ENCODE measurements at places on chromosomes 5 and 9.

DNA sequence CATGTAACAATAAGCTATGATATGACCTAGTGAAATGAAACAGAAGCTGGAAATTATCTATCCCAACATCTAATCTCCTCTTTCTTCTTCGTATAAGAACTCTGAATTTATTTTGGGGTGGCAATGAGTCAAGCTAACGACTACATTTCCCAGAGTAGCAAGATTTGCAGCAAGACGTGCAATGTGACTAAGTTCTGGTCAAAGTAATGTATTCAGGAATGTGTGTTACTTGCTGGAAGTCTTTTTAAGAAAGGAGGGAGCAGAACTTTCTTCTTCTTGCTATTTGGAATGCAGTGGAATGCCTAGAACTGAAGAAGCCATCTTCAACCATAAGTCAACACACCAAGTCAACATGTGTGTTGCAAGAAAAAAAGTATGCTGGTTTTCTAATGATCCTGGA is 406.6 kb upstream of the MEF2C start:
- DNase-seq, result no peak

DNA sequence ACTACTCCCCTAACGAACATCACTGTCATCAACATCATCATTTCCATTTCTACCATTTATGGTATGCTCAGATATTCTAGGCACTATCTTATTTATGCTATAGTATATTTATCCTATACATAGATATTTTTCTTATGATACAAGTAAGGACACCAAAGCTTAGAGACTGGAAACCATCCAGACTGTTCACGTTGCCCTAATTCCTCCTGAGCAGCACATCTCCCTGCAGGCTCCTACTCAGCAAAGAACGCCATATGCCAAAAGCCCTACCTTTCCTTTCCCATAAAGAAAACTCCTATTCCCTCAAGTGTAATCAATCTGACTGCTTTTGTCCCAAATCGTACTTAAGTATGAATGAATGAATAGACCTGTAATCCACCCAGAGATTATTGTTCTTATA is 247.0 kb downstream of the PRELID2 start:
- DNase-seq, result no peak

DNA sequence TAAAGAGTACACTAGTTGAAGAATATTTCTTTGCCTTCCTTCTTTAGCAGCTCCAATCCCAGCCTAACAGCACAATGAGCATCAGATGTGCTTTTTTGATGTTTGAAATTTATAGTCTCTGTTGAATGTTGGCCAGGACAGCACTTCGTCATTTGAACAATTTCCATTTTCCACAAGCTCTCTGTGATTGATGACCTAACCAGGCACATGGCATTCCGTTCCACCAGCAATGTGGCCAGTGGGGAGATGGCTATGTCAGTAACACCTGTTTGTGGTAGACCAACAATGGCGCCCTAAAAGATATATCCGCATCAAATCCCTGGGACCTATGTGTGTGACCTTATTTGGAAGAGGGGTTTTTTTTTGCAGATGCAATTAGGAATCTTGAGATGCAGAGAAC is 66.8 kb downstream of the PALM2AKAP2 start:
- DNase-seq, result no peak

GRCh38 chr5:123282444-123282843 is 140.8 kb downstream of the CEP120 start:
- DNase-seq, result no peak

DNA sequence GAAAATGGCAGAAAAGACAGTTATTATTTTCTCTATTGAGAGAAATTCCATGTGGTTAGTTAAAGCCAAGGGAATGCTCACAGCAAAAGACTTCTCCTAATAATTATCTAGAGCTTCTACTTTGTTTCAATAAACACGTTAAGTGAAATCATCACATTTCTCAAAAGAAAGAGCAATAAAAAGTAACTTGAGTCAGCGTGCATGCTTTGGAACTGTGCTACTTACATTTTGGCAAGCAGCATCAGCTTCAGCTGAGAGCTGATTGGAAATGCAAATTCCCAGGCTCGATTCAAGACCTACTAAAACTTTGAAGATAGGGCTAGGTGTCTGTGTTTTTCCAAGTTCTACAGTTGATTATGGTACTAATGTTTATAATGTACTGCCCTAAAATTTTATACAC is 132.1 kb downstream of the CDH18 start:
- no peak for DNase-seq

- DNase-seq, result no peak
These were observed at the start of gene IFNA17 for GRCh38 chr9:21228122-21228521. IFNA17 (minus strand) TSS chr9:21228222; CDS start chr9:21228173, 49 bp downstream.

GRCh38 chr5:102511666-102512065 is 12.9 kb upstream of the SLCO6A1 start:
- DNase-seq, result no peak

DNA sequence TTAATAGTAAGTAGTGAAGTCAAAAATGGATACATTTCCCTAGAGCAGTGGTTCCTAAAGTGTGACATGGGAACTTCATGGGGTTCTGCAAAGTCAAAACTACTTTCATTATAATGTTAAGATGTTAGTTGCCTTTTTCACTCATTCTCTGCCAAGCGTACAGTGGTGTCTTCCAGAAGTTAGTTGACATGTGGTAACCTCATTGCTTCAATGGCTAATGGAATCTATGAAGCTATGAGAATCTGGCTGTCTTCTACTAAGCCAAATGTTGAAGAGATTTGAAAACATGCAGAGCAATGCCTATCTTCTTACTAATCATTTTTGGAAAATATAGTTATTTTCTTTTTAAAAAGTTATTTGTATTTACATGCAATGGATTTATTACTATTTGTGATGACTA is 111.8 kb downstream of the SLC12A2 start:
- no peak for DNase-seq

- no peak for DNase-seq
These were observed 266.7 kb downstream of the NSG2 start for GRCh38 chr5:174312270-174312617.

GRCh38 chr5:23269981-23270380 is 237.4 kb upstream of the PRDM9 start:
- DNase-seq, result no peak

GRCh38 chr9:33438926-33439680 is 8.3 kb downstream of the AQP3 start:
- no peak for DNase-seq

DNA sequence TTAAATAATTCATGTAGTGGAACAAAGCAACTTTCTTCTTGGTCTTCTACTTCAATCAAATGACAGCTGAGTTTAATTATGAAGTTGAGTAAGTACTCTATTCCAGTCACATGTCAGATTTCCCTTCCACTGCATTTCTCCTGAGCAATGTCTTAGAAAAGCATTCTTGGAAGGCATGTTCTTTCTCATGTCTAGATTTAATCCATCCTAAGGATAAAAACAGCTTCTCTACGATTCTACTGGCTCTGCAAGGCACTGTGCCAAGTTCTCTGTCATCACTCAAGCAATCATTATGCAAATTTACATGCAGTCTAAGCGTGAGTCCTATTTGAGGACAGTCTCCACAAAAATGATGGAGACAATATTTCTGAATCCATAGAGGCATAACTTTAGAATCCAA is 142.4 kb downstream of the YIPF5 start:
- no peak for DNase-seq

- DNase-seq, result no peak
These were observed 261.0 kb downstream of the SEMA5A start for GRCh38 chr5:9284781-9285307.

GRCh38 chr9:121666294-121666693 is 14.9 kb downstream of the DAB2IP start:
- no peak for DNase-seq

DNA sequence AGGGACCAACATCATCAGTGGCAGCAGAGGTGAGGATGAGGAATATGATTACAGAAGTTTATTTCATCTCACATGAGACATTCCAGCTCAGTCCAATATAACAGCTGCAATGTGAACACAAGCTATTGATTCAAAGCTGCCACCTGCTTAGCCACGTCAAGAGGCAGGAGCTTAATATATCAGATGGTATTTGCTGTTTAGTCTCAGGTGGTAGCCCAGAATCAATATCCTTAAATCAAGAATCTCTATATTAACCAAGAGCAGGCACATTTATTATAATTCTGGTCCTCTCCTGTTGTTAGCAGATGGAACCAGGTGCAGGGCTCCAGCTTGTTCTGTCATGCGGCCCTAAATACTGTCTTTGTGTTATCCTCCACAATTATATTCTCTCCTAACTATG is 431.6 kb downstream of the ICE1 start:
- DNase-seq, result no peak

DNA sequence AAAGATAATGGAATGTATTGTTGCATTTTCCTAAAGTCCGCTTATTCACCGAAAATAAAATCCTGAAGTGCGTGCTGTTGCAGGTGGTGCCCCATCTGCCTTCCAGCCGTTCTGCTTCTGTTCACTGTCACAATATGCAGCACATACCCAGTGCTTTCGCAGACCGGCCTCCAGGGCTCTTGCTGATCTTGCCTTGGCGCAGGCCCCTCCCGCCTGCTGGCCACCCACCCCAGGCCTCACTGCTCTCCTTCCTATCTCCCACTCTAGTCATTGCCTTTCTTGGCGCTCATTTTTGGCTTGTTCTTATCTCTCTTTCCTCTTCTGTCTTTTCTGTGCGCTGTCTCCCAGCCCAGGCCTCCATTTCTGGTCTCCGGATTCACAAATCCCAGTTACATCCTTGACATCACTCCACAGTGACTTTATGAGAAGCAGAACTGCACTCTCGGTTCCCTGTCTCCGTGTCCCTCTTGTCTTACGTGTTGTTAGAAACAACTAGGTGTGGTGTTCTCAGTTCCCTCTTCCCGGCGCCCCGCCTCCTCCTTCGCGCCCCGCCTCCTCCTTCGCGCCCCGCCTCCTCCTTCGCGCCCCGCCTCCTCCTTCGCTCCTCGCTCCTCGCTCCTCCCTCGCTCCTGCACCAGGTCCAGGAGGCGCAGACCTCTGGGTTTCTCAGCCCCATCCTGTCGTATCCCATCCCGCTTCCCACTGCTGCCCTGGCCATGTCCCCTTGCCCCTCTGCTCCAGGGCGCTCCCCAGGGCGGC is 201.7 kb upstream of the OTULINL start:
- DNase-seq, result no peak

GRCh38 chr5:15808577-15808976 is 308.6 kb downstream of the FBXL7 start:
- no peak for DNase-seq

DNA sequence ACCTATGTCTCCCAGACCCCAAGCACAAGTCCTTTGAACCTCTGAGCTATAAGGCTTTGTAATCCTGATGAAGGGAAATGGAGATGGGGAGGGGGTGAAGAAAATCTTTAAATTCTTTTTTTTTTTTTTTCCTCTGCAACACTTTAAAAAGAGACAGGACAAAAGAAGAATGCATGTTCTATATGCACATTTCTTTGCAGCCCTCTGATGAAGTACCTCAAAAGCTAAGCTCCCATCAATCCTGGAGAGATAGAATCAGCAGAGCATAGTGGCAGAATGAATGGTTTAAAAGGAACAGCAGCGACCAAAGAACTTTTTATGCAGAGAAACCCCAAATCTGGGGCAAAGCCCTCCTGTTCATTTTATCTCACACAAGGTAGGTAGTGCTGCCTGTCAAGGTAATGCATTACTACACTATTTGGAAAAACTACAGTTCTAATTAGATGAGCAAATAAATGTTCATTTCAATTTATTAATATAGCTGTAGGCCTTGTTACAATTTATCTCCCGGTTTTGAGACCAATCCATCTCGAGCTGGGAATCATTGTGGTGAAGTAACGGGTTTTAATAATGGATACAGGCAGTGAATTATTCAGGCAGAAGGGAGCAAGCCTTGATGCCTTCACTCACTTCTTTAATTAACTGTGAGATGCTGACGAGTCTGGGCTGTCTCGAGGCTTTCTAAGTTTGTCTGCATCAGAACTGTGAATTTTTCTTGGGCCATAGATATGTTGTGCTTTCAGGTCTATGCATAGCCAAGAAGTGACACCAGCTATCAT is 173.5 kb upstream of the ZNF608 start:
- no peak for DNase-seq

DNA sequence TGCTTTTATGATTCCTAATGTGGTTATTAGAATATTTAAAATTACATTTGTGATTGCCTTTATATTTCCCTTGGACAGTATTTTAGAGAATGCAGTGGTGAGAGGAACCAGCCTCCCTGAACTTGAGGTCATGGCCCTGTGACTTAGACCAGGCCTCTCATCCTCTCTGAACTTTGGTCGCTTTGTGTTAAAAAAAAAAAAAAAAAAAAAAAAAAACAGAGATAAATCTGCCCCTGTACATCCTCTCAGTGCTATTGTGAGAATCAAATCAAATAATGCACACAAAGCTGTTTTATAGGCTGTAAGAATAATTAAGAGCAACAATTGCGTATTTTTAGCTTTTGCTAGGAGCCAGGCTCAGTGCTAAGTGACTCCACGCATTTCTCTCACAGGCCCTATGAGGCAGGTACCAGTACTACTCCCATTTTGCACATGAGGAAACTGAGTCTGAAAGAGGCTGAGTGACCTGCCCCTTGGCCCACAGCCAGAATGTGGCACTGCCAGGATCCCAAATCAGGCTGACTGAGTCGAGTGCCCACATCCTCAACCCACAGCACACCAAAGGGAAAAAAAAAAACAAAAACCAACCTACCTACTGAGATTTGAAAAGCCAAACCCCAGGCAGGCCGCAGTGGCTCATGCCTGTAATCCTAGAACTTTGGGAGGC is 110.3 kb upstream of the LARP1 start:
- no peak for DNase-seq

- no peak for DNase-seq
These were observed 993 bp upstream of the RALGDS start for GRCh38 chr9:133121915-133122550.

- DNase-seq, result no peak
These were observed 12.4 kb upstream of the DAB2IP start for GRCh38 chr9:121638901-121639592.

DNA sequence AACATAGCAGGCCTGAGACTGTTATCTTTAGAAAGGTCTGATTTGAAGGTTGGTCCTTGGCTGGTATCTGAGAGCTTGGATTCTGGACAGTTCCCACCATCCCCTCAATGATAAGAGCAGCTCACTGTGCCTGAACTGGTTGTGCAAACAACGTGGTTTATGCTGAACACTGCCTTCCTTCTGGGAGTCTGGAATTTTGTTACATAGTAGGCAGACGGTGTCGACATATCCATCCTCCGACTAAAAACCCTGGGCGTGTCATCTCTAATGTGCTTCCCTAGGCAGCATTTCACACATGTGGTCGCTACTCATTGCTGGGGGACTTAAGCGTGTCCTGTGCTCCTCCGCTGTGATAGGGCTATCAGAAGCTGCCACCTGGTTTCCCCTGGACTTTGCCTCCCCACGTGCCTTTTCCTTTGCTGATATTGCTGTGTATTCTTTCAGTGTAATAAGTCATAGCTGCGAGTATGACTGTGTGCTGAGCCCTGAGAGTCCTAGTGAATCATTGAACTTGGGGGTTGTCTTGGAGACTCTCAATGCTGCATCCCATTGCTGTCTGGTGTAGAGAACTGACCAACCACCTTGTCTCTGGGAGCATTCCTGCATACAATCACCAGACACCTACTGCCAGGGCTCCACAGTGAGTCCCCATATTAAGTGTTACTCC is 119.1 kb upstream of the TBC1D2 start:
- DNase-seq, result no peak

GRCh38 chr5:17069995-17070511 is 134.0 kb upstream of the MYO10 start:
- DNase-seq, result no peak

Measured in stimulated activated CD4-positive, alpha-beta T cell treated with anti-CD3 and anti-CD28 coated beads, Interleukin-1b, Interleukin-23, amount 100 ng/mL, for 1 hour (primary cell).